Urinary bladder (tissue), 4 donors: ENCODE measurements at places on chromosomes 7 and 10. TPM values are rescaled to one million over a fixed set of nuclear protein-coding genes. Genes with fewer than 3 reads are reported as not detected.

Gene PRPS1L1
- total RNA-seq: not detected

Gene PANK1
- 11.6 TPM for total RNA-seq

Gene EPHA1
- total RNA-seq: 3.2 TPM

Gene ITGB8
- 106 TPM for total RNA-seq

Gene GIMAP5
- 25.6 TPM for total RNA-seq

Gene SPDYE9
- total RNA-seq: not detected

Gene ELFN1
- 2.5 TPM for total RNA-seq

Gene CD36
- total RNA-seq: 399 TPM

Gene CASTOR2
- total RNA-seq: 8.0 TPM

Gene IDI2
- total RNA-seq: not detected
